ENCODE measurements at places on chromosomes 4 and X.

- no peak for DNase-seq
These were observed 27.6 kb downstream of the ARFIP1 start for GRCh38 chr4:152807294-152807829.

DNA sequence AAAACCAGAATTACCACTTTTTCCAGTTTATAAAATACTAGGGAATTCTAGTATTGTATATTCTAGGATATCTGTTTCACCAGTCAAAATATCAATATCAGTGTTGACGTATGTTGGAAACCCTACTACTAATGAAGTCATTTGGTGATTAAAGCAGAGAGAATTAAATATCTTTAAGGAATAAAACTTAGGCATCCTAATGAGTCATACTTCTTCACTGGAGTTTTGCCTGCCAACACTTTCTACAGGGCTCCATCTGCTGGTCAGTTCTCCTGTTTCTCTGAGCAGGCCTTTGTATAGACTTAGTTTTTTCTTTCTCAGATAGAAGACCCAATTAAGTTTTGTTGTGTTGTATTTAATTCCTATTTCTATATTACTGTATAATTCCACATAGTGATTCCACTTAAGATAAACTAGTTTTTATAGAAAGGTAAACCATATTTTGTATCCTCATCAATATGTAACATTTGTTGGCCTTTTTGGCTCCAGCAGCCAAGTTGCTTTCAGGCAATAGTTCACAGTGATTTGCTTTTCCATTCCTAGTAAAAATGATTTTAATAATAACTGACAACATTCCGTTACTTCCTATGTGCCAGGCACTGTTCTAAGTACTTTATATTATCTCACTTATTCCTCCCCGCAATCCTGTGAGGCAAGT is 3.5 kb downstream of the AP1AR start:
- DNase-seq = peak; percentile 16

- no peak for DNase-seq
These were observed 424.8 kb upstream of the MAD2L1 start for GRCh38 chr4:120491481-120491880.

DNA sequence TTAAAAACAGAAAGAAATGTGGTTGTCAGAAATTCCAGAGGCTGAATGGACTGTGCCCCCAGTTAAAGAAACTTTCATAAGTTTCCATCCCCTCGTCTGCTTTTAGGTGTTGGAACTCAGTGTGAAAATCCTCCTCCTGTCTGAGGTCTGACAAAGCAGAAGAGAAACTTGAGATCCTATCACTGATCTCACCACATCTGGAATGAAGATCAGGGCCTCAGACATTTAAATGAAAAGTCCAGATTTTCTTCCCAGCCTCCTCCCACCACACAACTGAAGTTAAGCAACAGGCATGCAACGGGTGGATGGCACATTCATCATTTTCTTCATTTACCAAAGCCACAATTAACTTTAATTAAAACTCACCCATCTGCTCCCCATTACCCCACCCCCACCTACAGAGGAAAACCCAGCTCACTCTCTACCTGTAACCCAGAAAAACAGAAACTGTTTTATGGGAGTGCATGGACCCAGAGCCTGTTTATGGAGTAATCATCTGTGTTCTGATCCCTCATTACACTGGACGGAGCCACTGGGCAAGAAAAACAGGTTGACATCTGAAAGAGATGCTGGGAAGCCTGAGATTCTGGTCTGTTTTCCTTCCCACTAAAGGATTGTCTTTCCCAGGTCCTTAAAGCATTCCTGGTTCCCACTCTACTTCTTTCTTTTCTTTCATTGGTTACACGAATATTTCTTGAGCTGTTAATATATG is 58.1 kb upstream of the HOPX start:
- no peak for DNase-seq

GRCh38 chr4:86611757-86612156 is 17.6 kb downstream of the PTPN13 start:
- no peak for DNase-seq

Data from NCI-H2227 treated with DMSO at 0.1 percent for 48 hours (cell line).